ENCODE measurements at places on chromosomes 5 and 9.

DNA sequence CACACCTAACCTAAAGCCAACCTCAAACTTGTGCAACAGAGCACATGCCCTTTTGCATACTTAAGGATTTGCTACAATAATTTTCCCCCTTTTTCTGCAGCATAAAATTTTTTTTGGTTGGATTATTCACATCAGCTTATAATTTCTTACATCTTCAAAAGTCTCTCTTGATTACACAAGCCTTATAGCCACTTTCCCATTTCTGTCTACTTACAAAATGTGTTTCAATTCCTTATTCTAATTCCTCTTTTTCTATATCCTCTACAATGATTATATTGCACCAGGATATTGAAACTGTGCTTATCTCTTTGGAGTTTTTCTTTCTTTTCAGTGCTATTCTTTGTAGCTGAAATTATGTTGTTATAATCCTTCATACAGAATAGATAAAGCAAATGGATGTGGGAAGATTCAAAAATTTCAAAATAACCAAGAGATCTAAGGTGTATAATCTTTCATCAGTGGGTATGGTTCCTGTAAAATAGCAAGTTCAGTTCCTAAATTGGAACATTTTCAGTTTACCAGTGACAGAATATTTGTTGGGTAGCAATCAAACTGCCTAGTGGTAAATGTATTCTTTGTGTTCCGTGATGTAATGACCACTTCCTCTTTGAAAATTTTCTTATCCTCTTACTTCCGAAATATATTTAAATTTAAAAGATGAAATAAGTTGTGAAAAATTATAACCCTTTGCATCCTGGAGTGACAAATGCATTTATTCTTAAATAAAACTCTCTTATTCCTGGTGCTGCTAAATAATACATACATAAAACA, 386.8 kb upstream of the CHD1 start:
- no peak for DNase-seq

DNA sequence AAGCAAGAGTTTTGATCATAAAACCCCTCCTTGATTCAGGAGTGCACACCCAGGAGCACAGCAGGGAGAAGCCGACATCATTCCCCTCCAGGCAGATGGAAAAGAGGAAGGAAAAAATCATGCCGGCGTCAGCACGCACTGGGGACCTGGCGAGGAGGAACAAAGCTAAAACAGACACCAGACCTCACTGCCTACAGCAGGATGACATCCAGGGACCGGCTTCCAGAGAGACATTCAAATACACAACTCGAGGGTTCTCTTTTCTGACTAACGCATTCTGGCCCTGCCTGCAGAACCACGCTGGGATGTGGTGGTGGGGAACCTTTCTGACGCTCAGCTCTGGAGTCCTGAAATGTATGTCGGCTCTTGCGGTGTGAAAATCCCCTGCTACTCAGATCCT, 2.7 kb downstream of the UBAC1 start:
- no peak for DNase-seq

- no peak for DNase-seq
Observed at GRCh38 chr9:116632990-116633838, 53.9 kb upstream of the TRIM32 start.

DNA sequence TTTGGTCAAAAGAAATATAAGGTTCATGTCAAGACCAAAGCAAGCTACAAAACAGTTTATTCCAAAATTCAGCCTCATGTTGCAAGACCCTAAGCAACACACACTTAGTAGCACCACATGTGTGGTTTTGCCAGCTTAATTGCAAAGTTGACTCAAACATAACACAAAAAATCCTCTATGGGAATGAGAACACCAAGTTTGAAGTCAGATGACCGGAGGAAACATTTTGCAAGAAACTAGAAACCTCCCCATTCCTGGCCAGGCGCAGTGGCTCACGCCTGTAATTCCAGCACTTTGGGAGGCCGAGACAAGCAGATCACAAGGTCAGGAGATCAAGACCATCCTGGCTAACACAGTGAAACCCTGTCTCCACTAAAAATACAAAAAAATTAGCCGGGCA, 261.8 kb downstream of the EBF1 start:
- DNase-seq = no peak

DNA sequence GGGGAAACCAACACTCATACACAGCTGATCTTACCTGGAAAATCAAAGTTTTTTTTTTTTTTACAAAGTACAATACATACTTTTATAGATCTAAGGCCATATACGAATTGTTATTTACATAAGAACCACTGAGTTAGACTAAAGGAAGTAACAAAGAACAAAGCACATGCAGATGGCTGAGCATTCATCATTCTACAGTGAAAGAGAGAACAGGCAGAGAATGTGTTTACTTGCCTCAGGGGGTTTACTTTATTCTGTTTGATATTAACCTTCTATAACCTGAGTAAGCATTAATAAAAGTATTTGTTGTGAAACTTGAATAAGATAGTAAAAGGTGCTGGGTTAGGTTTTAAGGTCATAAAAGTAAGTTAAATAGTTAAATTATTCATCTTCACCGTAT, 54.7 kb downstream of the SLC38A9 start:
- no peak for DNase-seq

- DNase-seq = no peak
Observed at GRCh38 chr5:54663866-54664265, 146.3 kb downstream of the SNX18 start.

DNA sequence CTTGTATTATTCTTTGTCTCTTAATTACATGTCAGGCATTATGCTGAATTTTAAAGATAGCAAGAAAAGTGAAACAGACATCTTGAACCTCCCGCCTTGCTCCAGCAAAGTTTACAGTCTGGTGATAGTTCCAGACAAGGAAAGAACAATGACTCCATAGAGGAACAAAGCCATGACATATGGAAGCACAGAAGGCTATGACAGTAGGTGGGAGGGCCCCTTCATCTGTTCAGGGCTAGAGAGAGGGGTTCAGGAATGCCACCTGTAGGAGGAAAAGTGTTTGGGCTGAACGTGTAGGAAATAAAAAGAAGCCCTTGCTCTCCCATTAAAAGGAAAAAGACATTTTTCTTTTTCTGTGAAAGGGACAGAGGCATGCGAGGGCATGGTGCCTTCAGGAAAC, 315.6 kb downstream of the TRIM32 start:
- DNase-seq = no peak
